Pons (tissue), 1 donor: ENCODE measurements at places on chromosomes 4 and X.
A peak's percentile ranks its signal among the peaks of the same experiment; 100 is the strongest.

DNA sequence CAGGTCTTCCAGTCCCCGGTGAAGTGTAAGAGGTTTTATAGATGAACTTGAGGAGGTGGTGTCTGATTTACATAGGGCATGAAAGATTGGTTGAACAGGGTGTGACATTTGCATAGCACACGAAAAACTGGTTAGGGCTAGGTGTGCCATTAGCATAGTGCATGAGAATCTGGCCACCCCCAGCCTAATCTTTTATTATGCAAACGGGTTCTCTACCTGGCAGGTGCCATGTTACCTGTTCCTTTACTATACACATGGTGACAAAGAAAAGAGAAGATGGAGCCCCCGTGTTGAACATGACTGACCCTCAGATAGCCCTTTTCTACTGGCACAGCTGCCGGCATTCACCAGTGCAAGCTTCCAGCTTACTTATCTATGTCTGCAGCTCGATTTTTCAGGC lies 71.0 kb downstream of the UCHL1 start:
- no peak for DNase-seq

- DNase-seq: no peak
Observed at GRCh38 chr4:73730867-73731266, 9.5 kb upstream of the CXCL8 start.

DNA sequence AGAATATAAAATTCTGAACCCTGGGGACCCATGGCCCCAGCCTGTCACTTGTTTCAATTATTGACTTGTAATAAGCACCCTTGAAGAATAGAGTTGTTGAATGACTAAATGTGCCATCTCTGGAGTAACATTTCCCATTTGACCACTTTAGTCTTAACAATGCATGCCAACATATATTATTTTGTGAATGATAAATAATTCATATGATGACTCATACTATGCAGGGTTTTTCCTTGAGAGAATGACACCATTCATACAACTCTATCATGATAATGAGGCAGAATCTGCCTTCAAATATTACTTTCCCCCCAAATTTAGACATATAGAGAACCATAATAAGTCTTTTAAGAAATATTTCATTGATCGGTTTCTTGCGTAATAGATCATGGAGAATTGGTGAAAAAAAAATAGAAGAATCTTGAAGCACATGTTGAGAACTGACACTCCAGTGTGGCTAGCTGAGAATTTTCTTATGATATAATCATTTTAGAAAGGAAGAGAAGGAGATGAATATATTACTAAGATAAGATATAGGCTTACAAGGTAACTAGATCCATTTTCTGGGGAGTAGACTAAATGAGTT lies 404.5 kb downstream of the GRXCR1 start:
- no peak for DNase-seq

- DNase-seq: no peak
Observed at GRCh38 chrX:149010013-149010852, 494.9 kb downstream of the IDS start.

DNA sequence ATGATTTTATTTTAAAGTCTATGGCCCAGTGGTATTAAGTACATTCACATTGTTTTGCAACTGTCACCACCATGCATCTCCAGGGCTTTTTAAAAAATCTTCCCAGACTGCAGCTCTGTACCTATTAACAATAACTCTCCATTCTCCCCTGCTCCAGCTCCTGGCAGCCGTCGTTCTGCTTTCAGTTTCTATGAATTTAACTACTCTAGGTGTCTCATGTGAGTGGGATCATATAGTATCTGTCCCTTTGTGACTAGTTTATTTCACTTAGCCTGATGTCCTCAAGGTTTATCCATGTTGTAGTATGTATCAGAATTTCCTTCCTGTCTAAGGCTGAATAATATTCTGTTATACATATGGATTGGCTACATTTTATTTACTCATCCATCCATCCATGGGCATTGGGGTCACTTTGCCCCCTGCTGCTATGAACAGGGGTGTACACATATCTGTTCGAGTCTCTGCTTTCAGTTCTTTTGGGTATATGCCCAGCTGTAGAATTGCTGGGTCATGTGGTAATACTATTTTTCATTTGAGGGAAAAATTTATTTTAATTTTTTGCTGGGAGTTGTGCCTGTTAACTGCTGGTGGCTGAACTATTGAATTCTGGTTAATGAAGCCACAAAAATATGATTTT lies 131.3 kb downstream of the ARHGAP10 start:
- DNase-seq: no peak

GRCh38 chrX:2596045-2596444 lies 95.0 kb upstream of the CD99 start:
- no peak for DNase-seq

DNA sequence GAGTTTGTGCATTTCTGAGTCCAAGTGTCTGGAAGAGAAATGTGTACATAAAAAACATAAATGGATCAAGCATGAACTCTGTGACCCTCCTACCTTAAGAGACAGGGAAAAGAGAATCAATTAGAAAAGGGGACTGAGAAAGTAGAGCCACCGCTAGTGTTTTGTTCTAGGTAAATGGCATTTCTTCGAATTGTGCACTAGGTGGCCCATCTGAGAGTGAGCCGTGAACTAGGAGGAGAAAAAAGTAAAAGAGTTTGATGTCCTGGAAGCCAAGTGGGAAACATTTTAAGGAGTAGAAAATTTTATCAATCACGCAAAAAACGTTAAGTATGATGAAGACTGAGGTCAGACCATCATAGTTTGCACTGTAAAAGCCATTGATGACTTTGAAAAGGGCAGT lies 55.1 kb downstream of the NAF1 start:
- no peak for DNase-seq

DNA sequence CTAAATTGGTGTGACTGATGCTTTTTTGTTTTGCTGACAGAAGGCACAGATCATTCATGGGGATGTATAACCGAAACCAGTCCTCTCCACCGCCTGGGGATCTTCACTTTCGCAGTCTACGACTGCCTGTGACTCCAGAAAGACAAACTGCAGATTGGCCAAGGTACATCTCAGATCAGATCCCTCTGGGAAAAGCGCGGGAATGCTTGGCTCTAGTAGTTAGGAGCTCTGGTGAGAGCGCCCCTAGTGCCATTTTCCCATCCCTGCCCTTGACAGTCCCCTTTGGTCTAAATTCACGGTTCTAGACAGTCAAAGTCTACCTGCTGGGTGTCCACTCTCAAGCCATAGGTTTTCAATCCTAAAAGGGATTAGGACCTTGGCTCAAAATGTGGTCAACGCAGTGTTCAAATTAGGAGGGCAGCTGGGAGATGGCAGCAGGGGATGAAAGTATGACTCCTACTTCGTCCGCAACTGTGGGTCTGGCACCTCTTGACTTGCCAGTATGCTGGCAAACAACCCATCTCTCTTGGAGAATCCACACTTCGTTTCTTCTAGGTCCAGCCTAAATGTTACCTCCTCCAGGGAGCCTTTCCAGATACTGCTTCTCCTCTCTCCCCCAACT lies 6.9 kb upstream of the HAND2 start:
- no peak for DNase-seq

GRCh38 chr4:153020457-153020856 lies 84.3 kb downstream of the FHDC1 start:
- DNase-seq: no peak

DNA sequence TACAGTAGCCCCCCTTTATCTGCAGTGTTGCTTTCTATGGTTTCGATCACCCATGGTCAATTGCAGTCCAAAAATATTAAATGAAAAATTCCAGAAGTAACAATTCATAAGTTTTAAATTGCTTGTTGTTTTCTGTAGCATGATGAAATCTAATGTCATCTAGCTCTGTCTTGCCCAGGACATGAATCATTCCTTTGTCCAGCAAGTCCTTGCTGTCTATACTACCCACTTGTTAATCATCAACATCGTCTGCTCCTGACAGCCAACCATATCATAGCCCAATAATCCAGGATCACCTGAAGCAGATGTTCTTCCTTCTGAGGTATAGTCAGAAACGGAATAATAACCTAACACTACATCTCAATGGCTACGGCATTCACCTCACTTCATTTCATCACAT lies 79.8 kb downstream of the ADAMTS3 start:
- no peak for DNase-seq

GRCh38 chr4:3721627-3722026 lies 44.6 kb upstream of the ADRA2C start:
- DNase-seq: peak; percentile 31

DNA sequence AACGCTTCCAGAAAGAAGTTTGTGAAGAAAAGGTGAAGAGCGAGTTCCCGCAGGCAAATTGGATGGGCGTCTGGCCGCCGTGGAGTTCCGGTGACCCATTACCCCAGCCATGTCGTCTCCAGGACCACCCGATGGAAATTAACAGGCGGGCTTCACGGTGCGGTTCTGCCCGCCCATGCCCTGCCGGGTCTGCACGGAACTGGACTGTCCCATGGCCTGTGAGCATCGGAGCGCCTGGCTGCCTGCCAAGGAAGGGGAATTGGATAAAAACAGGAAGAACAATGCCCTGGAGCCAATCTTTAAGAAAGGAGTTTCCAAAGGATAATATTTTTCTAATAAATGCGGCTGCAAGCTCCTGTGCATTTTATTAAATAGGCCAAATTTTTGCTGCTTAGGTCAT lies 319.8 kb upstream of the SLC7A11 start:
- DNase-seq: no peak
